Stimulated activated CD8-positive, alpha-beta memory T cell treated with anti-CD3 and anti-CD28 coated beads, Interleukin-4, amount 100 ng/mL, for 1 hour (primary cell): ENCODE measurements at places on chromosomes 4 and X.

DNA sequence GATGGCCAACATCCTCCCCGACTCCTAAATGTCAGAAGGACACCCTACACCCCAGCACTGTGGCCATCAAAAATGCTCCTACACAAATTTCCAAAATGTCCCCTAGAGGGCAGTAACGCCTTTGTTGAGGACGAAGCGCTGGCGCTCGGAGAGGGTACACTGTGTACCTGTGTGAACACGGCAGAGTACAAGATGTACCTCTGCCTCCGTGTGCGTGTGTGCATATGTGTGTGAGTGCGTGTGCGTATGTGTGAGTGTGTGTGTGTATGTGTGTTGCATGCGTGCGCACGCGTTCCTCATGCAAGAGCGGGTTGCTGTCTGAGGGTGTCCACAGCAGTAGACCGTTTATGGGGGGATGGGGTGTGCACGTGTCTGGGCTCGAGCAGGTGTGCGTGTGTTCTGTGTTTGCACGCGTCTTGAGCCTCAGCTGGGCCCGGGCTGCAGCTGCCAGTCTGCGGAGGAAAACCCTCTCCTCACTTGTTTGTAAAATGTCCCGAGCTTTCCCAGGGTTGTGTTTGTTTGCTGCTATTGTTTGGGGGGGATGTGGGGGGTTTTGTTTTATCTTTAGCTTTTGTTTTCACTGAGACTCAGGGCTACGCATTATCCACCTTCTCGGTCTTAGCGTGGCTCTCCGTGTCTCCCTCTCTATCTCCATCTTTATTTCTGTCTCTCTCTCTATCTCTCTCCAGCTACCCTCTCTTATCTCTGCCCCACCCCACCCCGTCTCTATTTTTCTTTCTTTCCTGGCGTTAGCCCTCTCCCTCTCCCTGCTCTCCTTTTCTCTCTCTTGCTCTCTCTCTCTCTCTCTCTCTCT is 10.4 kb upstream of the TSPYL2 start:
- DNase-seq: no peak

GRCh38 chr4:159103384-159103990 is 608 bp downstream of the RAPGEF2 start:
- DNase-seq: no peak

DNA sequence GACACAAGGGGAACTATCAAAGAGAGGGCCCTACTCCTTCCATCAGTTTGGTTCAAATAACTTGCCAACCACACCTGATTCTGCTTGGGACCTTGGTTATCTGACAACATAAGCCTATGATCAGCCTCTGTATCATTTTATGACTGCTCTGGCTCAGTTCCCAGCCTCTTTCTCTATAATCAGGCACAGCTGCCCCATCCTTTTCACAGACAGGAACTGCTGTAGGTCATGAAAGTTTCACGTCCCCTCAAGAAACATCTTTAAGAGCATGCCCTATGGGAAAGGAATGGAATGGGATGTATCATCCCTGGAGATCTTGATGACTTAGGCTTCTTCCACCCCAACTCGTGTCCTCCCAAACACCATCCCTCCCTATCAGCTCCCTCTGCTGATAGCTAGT is 243.4 kb downstream of the AR start:
- no peak for DNase-seq

DNA sequence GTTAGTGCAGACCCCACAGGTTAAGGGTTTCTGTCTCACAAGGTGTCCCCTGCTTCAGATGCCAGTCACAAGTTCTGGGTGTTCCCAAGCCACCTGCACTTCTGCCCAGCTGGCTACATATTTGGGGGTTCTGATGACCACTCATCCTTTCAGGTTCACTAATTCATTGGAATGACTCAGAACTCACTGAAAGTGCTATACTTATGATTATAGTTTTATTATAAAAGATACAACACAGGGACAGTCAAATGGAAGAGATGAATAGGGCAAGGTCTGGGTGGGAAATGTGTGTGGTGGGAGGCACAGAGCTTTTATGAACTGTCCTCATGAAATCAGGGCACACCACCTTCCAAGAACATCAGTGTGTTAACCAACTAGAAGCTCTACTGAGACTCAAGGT is 97.7 kb upstream of the CASK start:
- DNase-seq: no peak

- no peak for DNase-seq
Observed at GRCh38 chr4:53688186-53688790, 97.0 kb upstream of the LNX1 start.

DNA sequence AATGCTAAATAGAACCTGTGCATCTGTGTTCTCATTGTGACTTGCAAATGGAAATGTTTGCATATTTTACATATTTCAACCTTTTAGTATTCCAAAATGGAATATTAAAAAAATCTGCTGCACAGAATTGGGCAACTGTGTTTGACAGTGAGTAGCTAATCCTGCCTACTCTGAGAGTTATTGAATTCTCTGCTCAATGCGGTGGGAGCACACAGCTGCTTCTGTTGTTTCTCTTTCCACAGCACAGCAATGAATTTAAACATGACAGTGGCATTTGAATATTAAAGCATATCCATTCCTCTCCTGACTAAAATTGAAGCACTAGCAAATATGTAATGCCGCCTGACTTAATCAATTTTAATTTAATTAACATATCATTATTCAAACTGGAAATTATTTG is 366.6 kb downstream of the GASK1B start:
- no peak for DNase-seq

- no peak for DNase-seq
Observed at GRCh38 chrX:139388254-139388653, 142.3 kb upstream of the F9 start.

- no peak for DNase-seq
Observed at GRCh38 chr4:76738086-76738931, 159.6 kb downstream of the SOWAHB start.

DNA sequence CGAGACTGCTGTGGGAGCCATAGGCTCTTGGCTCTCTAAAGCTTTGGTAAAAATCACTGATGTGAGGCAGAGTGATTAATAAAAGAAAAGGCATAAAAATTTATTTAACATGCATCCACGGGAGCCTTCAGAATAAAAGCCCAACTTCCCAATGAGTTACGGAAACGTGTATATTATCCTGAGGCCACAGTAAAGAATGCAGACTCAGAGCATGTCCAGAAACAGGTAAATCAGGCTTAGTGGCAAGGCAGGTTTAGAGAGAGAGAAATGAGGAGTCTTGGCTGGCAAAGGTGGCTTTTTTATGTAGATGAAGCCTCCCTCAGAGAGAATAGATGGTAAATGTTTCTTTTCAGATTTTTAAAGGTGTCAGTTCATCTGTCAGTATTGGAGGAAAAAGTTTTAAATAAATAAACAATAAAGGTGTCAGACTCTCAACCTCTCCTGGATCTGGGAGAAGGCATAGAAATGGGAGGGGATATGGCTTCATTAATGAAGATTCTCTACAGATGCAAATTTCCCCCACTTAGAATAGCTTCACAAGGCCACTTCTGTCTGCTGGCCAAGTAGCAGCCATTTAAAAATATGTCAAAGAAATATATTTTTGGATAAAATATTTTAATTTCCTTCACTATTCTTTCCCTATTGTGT is 24.0 kb downstream of the C4orf51 start:
- no peak for DNase-seq

DNA sequence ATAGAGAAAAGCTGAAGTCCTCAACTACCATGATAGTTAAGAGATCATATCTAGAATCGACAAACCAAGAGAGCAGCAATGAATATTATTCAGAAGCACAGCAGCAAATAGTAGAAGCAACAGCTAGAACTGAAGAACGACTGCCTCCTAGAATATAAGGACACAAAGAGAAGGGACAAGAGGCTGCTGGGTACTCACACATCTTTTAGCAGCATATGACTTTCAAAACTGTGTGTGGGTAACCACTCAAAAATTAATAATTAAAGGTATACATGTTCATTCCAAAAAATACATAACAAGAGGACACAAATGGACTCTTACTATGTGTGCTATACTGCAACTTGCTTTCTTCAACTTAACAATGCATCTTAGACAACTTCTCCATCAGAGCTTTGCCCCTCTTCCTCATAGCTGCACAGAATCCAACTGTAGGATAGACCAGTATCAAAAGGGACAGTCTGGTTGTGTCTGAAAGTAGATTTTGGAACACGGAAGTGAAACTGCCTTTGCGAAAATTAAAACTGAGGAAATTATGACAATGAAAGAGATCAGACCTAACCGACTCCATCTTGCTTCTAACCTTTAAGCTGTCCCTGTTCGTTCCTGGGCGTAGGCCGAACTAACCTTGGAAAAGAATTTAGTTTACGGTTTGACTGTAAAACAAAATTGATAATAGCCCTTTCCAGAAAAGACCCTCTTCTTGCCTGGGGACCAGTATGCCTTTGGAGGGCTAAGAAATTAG is 125.7 kb downstream of the SH3KBP1 start:
- DNase-seq: no peak

- no peak for DNase-seq
Observed at GRCh38 chr4:82799006-82799881, 648 bp upstream of the SCD5 start.

DNA sequence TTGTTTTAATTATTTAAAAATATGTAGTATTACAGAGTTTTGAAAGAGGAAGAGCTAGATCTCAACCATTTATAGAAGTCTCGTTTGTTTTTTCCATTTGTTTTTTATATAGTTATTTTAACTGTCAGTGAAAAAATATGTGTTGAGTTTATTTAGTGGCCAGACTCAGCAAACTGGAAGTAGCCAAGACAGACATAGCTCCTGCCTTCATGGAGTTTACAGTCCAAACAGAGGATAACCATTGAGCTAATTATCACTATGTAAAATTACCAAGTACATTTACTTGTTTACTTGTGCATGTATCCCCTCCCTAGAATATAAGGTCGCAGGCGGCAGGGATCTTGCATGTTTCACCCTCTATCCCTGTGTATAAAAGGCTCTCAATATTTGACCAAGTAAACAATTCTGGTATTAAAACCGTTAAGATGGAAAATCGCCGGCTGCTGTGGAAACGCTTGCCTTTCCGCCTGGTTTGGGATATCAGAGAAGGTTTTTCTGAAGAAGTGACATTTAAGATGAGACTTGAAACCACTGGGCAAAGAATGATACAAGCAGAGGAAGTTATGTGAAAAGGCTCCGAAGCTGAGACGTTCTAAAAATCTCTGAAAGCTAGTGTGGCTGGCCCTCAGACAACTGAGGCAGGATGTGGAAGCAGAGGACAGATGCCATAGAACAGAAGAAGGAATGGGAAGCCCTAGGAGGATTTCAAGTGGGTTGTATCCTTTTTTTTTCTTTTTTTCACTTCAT is 1.3 kb upstream of the CCNI start:
- DNase-seq: no peak

DNA sequence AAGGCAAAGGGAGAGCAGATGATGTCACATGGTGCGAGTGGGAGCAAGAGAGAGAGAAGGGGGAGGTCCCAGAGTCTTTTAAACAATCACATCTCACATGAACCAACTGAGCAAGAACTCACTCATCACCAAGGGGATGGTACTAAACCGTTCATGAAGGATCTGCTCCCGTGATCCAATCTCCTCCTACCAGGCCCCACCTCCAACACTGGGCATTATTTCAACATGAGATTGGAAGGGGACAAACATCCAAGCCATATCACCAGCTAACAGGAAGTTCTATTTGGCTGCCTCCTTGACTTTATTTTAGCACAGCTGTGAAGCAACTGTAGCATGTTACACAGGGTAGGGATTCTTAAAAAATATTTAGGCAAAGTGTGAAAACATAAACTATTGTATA is 102.5 kb downstream of the DDIT4L start:
- no peak for DNase-seq

DNA sequence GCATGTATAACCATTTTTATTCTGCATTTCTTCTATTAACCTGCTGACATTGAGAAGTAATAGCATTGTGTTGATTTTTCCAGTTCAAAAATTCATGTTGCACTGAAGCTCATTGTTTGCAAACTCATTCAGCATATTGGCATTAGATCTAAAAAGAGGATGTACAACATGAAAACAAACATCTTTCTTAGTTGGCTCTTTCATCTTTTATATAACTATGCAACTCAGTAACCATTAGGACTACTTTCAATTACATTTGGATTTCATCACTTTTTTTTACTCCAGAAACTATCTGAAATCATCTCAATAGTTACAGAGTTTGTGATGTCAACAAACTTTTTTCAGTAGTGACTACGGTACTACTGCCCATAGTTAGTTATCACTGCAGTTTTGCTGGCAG is 346.0 kb upstream of the EPHA5 start:
- no peak for DNase-seq

GRCh38 chr4:22465996-22466395 is 49.9 kb downstream of the ADGRA3 start:
- no peak for DNase-seq

DNA sequence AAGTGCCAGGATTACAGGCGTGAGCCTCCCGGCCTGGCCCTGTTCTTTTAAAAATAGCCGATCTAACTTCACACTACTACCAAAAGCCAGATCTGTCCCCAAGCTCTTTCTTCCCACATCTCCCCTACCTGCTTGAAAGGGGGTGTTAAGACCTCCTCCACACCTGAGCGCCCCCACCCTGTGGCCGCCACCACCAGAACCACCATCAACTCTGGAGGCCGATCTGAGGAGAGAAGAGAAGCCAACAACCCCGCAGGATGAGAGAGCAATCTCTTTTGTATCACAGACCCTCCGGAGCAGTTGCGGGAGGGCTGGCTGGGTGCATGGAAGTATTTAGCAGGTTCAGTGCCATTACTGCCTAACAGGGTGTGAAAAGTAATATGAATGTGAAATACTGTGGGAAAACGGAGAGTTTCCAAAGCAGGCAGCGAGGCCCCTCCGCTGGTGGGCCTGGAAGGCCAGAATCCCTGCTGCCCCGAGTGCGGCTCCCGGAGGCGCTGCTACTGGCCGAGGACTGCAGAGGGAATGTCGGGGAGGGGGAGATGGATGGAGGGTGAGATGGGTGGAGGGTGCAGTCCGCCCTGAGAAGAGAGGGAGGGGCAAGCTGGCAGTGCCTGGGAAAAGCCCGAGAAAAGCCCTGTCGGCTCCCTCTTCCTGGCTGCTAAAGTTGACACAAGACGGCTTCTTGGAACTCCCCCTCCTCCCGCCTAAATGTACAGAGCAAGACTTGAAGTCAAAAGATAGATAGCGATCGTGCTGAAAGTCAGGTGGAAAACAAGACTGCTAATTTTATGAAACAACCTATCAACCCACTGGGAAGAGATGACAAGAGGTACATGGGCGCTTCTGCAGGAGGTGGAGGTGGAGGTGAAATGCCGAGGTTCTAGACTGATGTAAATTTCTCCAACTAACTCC is 22.3 kb downstream of the HAND2 start:
- no peak for DNase-seq

- no peak for DNase-seq
Observed at GRCh38 chr4:145731028-145731427, 51.1 kb downstream of the C4orf51 start.

GRCh38 chr4:183830438-183830985 is 74.6 kb upstream of the STOX2 start:
- no peak for DNase-seq

- DNase-seq: no peak
Observed at GRCh38 chr4:91935217-91935616, 368.5 kb upstream of the GRID2 start.

DNA sequence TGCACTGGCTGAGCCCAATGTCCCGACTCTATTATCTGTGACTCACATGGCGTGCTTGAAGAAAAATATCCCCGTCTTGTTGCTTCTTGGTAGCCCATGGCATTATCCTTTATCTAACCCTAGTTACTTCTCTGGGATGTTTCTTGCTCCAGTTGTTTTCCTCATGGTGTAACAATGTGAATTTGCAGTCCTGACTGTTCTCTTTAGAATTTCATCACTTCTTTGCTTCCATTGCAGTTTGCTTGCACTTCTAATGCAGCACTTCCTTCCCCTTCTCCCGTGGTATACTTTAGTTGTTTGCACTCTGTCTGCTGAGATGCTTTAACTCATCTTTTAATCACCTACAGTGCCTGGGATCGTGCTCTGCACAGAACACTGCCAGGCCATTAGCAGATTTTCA is 126.9 kb downstream of the MAML3 start:
- no peak for DNase-seq
